Activated T-cell treated with anti-CD3 and anti-CD28 coated beads for 4 hours (primary cell): ENCODE measurements at places on chromosomes 11 and 22.

DNA sequence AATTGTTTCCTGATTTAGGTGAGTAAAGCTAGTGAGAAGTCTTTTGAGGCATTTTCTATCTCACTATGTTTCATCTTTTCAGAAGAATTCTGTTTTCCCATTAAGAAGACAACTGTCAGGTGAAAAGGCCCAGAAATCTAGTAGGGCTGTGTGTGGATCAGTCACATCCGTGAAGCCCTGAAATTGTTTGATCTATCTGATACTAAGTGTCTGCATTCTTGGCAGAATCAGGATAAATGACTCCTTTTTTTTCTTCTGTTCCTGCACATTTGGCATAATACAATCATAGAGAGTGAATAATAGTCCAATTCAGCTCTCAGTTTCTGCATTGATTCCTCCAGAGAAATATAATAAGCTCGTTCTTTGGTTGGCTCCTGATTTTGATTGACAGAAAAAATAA lies 208.3 kb downstream of the NAV2 start:
- no peak for DNase-seq

DNA sequence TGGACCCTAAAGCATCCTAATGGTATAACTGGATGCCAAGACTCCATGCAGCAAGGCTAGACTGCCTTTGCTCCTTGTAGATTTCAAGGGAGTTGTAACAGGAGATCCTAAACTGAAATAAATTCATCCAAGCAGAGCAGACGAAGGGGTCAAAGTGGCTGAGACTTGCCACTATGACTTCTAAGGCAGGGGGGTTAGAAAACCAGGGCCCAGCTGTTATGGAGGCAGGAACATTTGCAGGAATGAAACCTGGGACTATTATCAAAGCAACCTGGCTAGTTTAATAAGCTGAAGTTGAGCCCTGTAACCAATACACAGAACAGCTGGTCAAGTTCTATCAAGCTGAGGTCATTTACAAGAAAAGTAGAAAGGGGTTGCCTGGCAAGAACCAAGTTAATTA lies 122.2 kb upstream of the TRPC6 start:
- DNase-seq = no peak

DNA sequence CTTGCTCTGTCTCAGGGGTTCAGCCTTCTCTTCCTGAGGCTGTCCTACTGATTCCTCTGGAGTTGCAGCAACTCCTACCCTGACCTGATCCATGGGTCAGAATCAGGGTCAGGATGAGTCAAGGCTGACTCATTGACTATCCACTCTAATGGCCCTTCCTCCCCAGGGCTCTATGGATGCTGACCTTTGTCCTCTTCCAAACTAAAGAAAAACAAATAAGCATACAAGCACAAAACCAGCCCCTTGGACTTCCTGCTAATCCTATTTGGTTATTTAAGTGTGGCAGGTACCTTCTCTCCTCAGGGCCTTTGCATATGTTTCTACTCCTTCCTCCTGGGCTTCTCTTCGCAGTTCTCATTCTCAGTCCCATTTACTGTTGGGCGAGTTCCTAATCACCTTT lies 204.5 kb upstream of the NAV2 start:
- DNase-seq = no peak

DNA sequence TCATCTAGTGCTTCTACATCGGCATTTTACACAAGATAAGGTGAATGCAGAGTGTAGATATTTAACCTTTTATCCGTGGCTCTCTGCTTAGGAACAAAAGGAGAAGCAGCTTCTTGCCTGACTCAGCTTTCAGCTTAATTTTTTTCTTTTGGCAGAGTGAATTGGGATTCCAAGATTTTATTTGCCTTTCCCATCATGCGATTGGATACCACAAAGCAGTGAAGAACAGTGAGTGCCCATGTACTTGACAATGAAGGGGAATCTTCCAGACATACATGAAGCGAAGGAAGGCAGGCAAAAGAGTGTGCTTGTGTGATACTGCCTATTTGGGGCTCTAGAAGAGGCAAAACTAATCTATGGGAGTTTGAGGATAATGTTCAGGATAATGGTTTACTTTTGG lies 17.0 kb upstream of the CHKA start:
- DNase-seq = no peak

GRCh38 chr11:1822648-1823375 lies 12.0 kb upstream of the SYT8 start:
- DNase-seq = no peak

GRCh38 chr11:73549376-73549775 lies 48.5 kb downstream of the FAM168A start:
- no peak for DNase-seq

- DNase-seq = no peak
Measured at GRCh38 chr22:35782504-35782903, 64.8 kb downstream of the APOL5 start.

GRCh38 chr11:74238243-74238642 lies 67.2 kb downstream of the PPME1 start:
- no peak for DNase-seq

DNA sequence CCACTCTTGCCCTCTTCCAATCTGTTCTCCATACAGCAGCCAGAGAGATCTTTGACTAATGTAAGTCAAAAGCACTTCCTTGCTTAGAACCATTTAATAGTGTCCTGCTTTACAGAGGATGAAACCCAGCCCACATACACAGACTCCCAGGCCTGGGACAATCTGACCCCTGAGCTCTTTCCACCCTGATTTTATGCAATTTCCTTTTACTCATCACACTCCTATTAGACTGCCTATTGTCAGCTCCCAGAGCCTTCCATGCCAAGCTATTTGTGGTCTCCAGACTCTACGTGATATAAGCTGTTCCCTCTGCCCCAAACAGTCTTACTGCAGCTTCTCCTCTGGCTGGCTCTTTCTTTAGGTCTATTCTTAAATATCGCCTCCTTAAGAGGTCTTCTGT lies 28.1 kb downstream of the ME3 start:
- DNase-seq = no peak

GRCh38 chr11:23201936-23202522 lies 341.8 kb upstream of the CCDC179 start:
- DNase-seq = no peak

- no peak for DNase-seq
Measured at GRCh38 chr11:118618115-118618990, 10.9 kb downstream of the PHLDB1 start.

- DNase-seq = no peak
Measured at GRCh38 chr22:45397806-45398205, 15.6 kb downstream of the SMC1B start.

- no peak for DNase-seq
Measured at GRCh38 chr11:95277868-95278267, 46.9 kb upstream of the SESN3 start.

- no peak for DNase-seq
Measured at GRCh38 chr22:40237241-40237640, 59.5 kb downstream of the TNRC6B start.

- no peak for DNase-seq
Measured at GRCh38 chr11:61541598-61541997, 33.0 kb downstream of the LRRC10B start.

GRCh38 chr11:66083767-66084166 lies 13.7 kb downstream of the PACS1 start:
- DNase-seq = no peak

GRCh38 chr11:45275828-45276227 lies 10.3 kb downstream of the SYT13 start:
- no peak for DNase-seq

DNA sequence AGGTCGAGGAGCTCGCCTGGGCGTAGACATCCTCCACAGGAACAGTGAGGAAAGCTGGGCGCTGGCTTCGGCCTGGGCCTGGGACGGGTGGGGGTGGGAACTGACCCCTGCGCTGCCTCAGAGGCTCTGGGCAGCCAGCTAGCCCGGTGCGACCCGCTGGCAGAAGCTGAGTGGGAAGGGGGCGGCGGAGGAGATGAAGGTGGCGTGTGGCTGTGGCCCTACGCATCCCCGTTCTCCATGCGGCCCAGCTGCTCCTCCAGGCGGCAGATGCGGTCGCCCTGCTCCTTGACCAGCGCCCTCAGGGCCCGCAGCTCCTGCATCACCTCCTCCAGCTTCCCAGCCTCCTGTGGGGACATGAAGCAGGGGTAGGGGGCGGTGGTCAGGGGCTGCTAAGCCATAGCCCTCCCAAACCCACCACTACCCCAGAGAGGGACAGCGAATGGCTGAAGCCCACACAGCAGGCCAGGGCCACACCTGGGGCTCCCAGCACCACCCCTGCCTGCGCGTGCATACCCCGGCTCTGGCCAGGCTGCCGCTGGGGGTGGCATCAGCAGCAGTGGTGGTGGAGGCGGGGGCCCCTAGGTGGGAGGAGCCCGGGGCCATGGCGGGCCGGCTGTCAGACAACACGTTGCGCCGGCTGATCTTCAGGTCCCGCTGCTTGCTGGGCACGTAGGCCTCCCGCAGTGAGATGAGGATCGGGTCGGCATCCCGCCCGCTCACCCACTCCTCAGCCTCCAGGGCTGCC lies 848 bp upstream of the PTPRCAP start:
- peak; percentile 65 for DNase-seq

DNA sequence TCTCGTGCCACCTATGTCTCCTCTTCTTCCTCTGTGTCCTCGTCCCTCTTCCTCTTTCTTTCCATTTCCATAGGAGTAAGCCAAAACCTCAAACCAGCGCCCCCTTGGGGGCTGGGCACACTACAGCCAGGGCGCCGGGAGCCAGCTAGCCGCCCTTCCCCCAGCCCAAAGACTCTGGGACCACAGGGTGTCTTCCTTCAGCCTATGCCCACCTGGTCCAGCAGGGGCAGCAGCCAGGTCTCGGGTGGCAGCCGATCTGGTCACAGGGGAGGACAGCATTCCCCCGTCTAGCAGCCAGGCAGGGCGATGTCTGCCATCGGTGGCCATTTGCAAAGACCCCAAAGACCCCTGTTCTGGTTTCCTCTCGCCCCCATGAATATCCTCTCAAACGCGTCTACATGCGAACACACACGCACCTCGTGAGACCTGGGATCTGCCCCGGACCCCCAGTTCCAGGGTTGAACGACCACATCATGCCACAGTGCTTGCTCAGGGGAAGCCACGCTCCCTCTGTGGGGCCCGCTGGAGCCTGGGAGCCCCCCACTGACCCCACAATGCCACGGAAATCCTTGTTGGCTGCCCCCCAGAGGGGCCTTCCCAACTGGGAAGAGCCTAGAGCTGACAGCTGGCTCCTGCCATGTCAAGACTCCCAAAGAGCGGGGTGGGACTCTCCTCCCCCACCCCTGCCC lies 546.0 kb upstream of the CCDC179 start:
- DNase-seq = no peak

DNA sequence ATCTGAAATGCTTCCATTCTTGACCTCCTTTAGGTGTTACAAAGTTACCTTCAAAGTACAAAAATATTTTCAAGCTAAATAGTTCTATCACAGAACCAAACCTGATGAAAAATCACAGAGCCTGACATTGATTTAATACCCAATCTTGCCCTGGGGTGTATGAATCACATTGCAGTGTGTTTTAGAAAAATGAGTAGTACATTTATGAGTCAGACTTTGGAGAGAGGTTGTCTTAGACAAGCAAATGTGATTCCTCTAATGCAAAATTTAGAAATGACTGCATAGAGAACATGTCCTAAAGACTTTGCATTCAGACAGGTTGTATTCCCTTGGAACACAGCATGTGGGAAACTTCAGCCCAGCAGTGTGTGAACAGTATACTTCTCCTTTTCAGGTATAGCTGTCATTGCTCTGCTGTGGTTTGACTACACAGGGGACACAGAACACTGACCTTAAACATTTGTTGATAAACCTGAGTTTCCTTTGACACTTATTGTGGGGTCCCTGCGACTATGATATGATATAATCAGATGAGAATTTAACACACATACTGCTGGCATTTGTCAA lies 972.1 kb downstream of the JRKL start:
- no peak for DNase-seq

- DNase-seq = no peak
Measured at GRCh38 chr22:45612451-45612901, 59.2 kb upstream of the ATXN10 start.

- no peak for DNase-seq
Measured at GRCh38 chr22:49306632-49307480, 520.8 kb downstream of the BRD1 start.

GRCh38 chr11:69644071-69644961 lies 3.4 kb downstream of the CCND1 start:
- DNase-seq = no peak

DNA sequence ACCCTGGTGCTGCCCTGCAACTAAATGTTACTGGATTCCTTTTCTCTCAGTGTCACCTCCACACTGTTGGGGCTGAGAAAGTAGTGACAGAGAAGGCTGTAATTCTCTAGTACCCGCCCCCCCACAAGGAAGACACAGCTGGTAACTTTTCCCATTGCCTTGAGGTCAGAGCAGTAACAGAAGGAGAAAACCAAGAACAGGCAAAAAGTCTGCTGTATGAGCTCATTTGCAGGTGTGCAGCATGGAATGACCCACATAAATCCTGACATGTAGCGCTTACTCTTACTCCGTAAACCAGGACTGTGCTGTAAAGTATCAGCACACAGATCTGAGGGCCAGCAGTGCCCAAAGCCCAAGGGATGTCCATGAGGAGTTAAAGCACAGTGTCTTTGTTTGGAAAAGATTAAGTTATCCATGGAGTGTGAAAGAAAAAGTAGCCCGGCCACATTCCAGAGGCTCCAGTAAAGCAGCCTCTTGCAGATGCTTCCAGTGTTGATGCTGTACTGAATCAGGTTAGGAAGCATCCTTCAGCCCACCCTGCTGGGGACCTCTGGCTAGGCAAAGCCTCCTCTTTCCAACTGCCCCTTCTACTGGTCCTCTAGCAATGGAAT lies 120.7 kb downstream of the PLEKHA7 start:
- no peak for DNase-seq

DNA sequence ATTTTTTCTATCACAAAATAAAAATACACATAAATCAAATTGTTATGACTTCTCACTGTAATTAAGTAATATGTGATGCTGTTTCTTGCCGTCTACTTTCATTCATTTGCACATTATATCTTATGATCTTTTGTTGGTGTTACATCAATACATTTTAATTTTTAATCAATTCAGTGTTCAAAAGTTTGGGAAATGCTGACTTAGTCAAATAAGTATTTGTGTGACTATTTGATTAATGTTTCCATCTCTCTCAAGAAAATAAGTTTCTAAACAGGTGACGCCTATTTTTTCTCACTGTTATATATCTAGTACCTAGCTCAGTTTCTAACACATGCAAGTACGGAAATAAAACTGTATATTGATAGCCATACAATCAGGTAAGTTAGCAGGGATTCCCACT lies 329.5 kb upstream of the KIRREL3 start:
- no peak for DNase-seq

DNA sequence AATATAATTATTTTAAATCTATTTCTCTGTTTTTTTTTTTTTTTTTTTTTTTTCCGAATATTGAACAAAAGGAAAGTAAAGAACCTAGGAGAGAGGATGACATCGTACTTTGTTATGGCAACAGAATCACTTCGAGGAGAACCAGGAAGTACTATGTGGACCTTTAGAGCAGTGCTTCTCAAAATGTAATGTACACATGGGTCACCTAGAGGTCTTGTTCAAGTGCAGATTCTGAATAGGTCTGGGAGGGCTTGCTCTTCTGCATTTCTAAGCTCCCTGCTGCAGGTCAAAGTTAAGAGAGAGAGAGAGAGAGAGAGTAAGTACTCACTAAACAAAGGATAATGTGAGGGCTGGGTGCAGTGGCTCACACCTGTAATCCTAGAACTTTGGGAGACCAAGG lies 419.5 kb upstream of the TENM4 start:
- DNase-seq = no peak
